Germinal center (tissue), 1 donor: ENCODE measurements at places on chromosomes 2 and 18.

- DNase-seq, result no peak
These were observed 55.7 kb downstream of the KCNG2 start for GRCh38 chr18:79853303-79853992.

- DNase-seq, result no peak
These were observed 74.5 kb downstream of the RTP5 start for GRCh38 chr2:241943961-241944575.

GRCh38 chr2:28496781-28497180 is 921 bp downstream of the PLB1 start:
- DNase-seq, result no peak

GRCh38 chr2:168138374-168138773 is 109.0 kb downstream of the STK39 start:
- no peak for DNase-seq

- DNase-seq, result no peak
These were observed 2.0 kb downstream of the INO80C start for GRCh38 chr18:35495536-35496314.

GRCh38 chr2:126754240-126755004 is 98.5 kb downstream of the GYPC start:
- DNase-seq, result no peak

DNA sequence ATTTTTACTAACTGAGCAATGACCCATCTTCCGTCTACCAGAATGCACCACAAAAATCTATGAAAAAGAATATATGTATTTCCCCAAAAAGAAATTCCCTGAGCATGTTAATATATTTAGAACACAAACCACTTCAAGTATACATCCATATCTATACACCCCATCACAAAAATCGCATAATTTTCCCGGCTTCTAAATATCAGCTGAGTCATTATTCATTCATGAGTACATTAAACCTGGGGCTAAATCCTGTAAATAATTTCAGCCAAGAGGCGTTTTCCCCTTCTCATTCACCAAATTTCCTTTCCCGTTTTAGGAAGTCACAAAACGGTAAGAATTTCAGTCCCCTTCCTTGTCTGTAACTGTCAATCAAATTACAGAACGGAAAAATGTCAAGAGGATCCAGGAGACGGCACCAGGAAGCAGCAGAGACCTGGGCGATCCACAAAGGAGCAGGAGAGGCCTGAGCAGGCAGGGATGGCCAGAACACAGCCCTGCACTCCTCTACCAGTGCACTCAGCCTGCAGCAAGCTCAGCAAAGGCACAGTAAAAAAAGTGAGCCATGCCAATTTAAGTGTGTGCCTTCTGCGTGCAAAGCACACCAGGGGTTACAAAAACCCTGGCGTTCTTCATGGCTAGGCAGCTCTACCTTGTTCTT is 300.7 kb downstream of the TCF4 start:
- no peak for DNase-seq

GRCh38 chr2:218615868-218616315 is 8.2 kb downstream of the PLCD4 start:
- no peak for DNase-seq
